ENCODE measurements at places on chromosomes 11 and 22. TPM values are rescaled to one million over a fixed set of nuclear protein-coding genes. Genes with fewer than 3 reads are reported as not detected.

Gene SLC36A4
- total RNA-seq, result 5.5 TPM

Gene PGM2L1
- 7.5 TPM for total RNA-seq

Gene PRG3
- not detected for total RNA-seq

Gene APOL4
- not detected for total RNA-seq

Gene ANO9
- total RNA-seq, result 3.1 TPM
